Thyroid gland (tissue), 4 donors: ENCODE measurements at places on chromosomes 2 and 18. TPM values are rescaled to one million over a fixed set of nuclear protein-coding genes. Genes with fewer than 3 reads are reported as not detected.
A peak's percentile ranks its signal among the peaks of the same experiment; 100 is the strongest.

The LOXHD1 gene
- 0.11 TPM for total RNA-seq

The MYO5B gene
- 78.4 TPM for total RNA-seq

The MAPK4 gene
- total RNA-seq, result 10.9 TPM

The GKN2 gene
- total RNA-seq, result not detected

The RGPD4 gene
- total RNA-seq, result not detected

The BMP10 gene
- total RNA-seq, result not detected

- H3K27me3 ChIP-seq, result no peaks in the 10 kb centered on the region
- DNase-seq, result no peak
- H3K4me1 ChIP-seq, result no peaks in the 10 kb centered on the region
- H3K27ac ChIP-seq, result no peak overlapping the region
- no peak overlapping the region for H3K4me3 ChIP-seq
These were observed 41.6 kb downstream of the NPPC start for GRCh38 chr2:231884438-231885140.

DNA sequence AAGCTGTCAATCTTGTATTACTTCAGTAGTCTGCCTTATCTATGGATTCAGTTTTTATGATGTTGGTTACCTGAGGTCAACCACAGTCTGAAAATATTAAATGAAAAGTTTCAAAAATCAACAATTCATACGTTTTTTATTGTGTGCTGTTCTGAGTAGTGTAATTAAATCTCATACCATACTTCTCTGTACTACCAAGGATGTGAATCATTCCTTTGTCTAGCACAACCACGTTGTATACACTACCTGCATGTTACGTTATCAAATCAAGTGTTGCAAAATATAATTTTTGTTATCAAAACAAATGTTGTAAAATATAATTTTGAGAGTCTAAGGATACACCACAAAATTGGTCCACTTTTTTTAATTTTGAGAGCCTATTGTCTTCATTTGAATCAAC, 590.2 kb upstream of the SETBP1 start:
- H3K4me1 ChIP-seq, result peaks cover 3% of the 10 kb centered on the region
- H3K27me3 ChIP-seq, result no peaks in the 10 kb centered on the region
- H3K4me3 ChIP-seq, result no peak overlapping the region

- no peak overlapping the region for H3K4me3 ChIP-seq
- no peak for DNase-seq
- H3K4me1 ChIP-seq, result no peaks in the 10 kb centered on the region
- no peak overlapping the region for H3K27ac ChIP-seq
These were observed 15.5 kb downstream of the TBC1D8 start for GRCh38 chr2:101135412-101136296.

- no peaks in the 10 kb centered on the region for H3K27me3 ChIP-seq
- H3K27ac ChIP-seq, result no peak overlapping the region
- H3K36me3 ChIP-seq, result no peaks in the 10 kb centered on the region
- no peak for DNase-seq
- H3K4me3 ChIP-seq, result no peak overlapping the region
These were observed 37.8 kb downstream of the GPR155 start for GRCh38 chr2:174449033-174449432.

GRCh38 chr2:65228263-65228750, 676 bp downstream of the ACTR2 start:
- H3K36me3 ChIP-seq, result no peaks in the 10 kb centered on the region
- no peaks in the 10 kb centered on the region for H3K27me3 ChIP-seq
- peak overlapping the region; percentile 85 for H3K4me3 ChIP-seq

GRCh38 chr18:69567813-69568488, 167.3 kb downstream of the DOK6 start:
- H3K27me3 ChIP-seq, result no peaks in the 10 kb centered on the region
- DNase-seq, result no peak
- H3K36me3 ChIP-seq, result no peaks in the 10 kb centered on the region
- no peaks in the 10 kb centered on the region for H3K4me1 ChIP-seq

DNA sequence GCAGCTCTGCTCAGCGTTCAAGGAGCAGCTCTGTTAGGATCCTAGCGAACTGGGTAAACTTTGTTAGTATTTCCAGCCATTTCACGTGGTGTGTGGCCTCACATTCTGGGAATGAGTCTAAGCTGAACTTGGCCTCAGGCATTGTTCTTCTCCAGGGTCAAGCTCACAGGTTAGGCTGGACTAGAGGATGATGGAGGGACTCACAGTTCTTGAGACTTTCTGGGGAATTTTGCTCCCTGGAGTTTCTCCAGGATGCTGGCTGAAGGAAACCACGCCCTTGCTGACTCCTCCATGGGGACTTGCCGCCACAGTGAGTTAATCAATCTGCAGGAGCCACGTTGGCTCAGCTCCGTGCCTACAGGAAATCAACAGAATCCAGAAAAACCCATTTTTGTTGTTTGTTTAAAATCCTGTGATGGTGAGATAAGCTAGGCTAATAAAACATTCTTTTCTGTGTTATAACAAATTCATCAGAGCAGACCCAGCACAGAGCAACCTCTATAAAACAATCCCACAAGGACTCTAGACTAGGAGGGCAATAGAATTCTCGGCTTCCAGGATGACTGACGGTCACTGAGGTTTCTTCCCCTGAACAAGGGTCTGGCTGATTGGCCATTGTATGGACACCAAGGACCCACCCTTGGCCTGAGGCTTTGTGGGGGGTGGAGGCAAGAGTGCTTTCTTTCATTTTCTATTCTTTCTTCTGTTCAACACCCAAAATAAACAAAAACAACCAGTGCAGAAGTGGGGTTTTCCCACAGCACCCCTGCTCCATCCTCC, 12.6 kb downstream of the CNDP1 start:
- no peak for DNase-seq
- H3K4me3 ChIP-seq, result no peak overlapping the region
- H3K36me3 ChIP-seq, result no peaks in the 10 kb centered on the region
- peaks cover 4% of the 10 kb centered on the region for H3K4me1 ChIP-seq

DNA sequence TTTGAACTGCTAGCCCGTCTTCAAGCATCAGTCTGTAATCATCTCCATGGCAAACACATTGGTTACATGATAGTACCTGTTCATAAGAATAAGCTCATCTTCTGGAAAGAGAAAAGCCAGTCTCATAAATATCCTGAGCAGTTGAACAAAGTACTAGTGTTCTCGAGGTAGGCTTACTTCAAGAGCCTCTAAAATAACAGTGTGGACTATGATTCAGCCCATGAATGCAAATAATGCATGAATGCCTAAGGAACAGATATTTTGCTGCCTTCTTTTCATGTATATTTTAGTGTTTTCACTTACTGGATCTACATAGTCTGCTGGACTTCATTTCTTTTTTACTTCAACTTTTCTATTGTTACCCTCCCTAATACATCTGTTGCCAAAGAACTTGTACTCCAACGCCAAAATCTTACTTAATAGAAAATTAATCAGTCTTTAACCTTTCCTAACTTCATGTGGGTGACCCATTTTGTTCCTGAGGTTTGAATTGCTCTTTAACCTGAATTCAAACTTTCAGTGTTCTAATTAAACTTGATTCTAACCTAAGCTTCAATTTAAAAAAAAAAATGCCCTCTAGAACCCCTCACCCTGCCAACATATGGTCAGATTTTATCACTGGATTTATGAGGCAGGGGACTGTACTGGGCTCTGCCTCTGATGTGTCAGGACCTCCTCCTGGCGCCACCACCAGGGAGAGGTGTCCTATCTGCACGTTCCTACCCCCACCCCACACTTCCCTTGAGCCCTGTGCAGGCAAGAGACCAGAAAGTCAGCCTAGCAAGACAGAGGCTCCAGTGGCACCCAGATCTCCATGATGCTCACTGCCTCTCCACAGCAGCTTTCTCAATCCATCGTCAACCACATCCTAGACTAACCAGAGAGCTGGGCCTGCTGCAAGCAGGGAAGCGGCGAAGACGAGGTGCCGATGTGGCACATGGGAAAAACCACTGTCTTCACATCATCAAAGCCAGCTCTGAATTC, 264.7 kb upstream of the ID2 start:
- H3K4me3 ChIP-seq, result no peak overlapping the region
- H3K27ac ChIP-seq, result no peak overlapping the region
- no peak for DNase-seq
- peaks cover 16% of the 10 kb centered on the region for H3K4me1 ChIP-seq
- H3K27me3 ChIP-seq, result no peaks in the 10 kb centered on the region
- H3K36me3 ChIP-seq, result no peaks in the 10 kb centered on the region

DNA sequence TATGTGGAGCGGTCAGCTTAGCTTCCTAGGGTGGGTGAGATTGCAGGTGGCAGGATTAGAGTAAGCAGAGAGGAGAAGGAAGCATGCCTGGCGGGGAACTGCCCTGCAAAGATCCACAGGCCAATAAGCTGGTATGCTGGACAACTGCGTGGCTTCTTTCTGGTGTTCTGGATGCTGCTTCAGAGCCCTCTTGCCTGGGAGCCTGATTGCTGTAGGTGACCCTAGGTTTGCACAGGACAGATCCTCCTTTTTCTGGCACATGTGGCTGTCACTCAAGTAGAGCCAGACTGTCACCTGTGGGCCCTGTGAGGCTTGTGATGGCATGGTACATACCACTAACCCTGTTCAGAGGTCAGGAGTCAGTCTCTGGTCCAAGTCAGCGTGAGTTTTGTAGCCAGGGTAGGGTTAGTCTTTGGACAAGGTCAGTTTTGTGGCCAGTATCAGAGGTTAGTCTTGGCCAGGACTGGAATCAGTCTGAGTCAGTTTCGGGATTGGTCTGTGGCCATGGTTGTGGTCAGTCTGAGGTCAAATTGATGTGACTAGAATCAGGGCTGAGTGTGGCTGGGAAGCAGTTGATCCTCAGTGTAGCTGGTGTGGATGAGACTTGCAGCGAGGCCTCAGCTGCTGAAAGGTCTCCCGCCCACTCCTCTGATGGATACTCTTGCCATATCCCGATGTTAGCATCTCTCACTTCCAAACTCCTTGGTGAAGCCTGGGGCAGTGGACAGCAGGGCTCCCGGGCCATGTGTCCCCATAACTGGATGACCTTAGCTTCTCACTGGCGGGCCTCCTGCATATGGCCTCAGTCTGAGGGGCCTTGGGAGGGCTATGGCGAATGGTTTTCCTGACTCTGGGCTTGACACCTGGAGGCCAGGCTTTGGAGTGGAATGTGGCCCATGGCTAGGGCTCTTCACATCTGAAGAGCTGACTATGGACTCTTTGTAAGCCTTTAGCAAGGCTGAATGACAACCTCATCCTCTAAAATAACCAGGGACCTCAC, 260.5 kb downstream of the DYSF start:
- no peaks in the 10 kb centered on the region for H3K27me3 ChIP-seq

DNA sequence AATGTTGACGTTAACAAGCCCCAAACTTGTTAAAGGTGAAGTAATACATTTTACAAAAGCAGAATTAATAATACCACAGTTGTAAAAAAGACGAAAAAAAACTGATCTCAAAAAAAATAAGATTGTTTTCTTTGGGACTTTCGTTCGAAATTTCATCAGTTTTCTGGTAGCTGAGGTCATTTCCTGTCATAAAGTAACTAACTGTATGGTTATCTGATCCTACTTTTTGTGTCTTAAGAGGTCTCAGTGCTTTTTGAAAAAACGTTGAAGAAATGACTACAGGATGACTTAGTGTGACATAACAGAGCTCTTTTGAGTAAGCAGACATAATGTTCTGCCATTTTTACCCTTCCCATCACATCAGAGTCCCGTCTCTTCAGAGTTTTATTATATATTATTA, 79.3 kb downstream of the BIRC6 start:
- H3K27me3 ChIP-seq, result no peaks in the 10 kb centered on the region
- no peak overlapping the region for H3K27ac ChIP-seq
- H3K4me1 ChIP-seq, result no peaks in the 10 kb centered on the region
- H3K36me3 ChIP-seq, result peaks cover 14% of the 10 kb centered on the region

DNA sequence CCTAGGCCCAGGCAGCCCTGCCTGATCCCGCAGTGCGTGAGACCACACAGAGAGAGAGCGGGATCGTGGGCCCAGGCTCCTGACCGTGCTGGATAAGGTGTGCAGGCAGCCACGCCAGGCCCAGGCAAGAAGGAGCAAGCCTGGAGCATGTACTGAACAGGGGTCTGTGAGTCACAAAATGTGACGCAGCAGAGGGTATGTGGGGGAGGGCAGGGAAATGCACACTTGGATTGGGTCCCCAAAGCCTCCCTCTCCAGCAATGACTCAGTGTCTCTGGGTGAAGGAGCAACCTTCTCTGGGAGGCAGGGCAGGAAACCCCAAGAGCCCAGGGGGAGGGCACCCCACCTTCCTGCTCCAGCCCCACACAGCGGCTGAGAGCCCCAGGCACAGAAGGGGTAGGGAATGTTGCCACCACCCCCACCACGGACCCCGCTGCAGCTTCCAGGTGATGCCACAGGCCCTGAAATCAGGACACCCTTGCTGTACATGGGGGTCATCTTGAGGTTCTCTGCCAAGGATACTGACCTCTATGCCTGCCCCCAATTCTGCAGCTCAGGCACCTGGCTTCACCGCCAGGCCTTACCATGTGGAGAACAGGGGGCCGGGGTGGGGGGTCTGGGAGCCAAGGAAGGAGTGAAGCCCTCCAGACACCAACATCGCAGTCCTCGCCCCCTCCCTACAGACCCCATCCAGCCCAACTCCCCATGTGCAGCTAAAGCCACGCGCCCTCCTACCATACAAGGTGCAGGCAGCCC, 1.3 kb upstream of the GPC1 start:
- peak overlapping the region; percentile 74 for H3K27ac ChIP-seq
- H3K4me1 ChIP-seq, result peaks cover 18% of the 10 kb centered on the region
- H3K27me3 ChIP-seq, result no peaks in the 10 kb centered on the region
- no peaks in the 10 kb centered on the region for H3K36me3 ChIP-seq
- DNase-seq, result no peak

GRCh38 chr2:65388051-65388531, 44.3 kb downstream of the SPRED2 start:
- H3K4me1 ChIP-seq, result peaks cover 38% of the 10 kb centered on the region
- no peak for DNase-seq
- H3K27ac ChIP-seq, result no peak overlapping the region
- no peaks in the 10 kb centered on the region for H3K36me3 ChIP-seq

GRCh38 chr18:57434536-57435494, at the start of gene ONECUT2:
Gene ONECUT2 (plus strand): TSS chr18:57435374. CDS start chr18:57435717, 343 bp downstream.
- peak; percentile 94 for DNase-seq
- H3K4me3 ChIP-seq, result peak within 1 kb of the TSS; percentile 34
- H3K4me1 ChIP-seq, result peaks cover 33% of the 10 kb centered on the region
- H3K27me3 ChIP-seq, result peaks cover 60% of the 10 kb centered on the region
- no peak within 1 kb of the TSS for H3K27ac ChIP-seq
- no peaks in the 10 kb centered on the region for H3K36me3 ChIP-seq

GRCh38 chr2:232139171-232139594, 177.7 kb downstream of the DIS3L2 start:
- DNase-seq, result no peak
- no peaks in the 10 kb centered on the region for H3K4me1 ChIP-seq
- H3K27me3 ChIP-seq, result no peaks in the 10 kb centered on the region
- H3K27ac ChIP-seq, result no peak overlapping the region

DNA sequence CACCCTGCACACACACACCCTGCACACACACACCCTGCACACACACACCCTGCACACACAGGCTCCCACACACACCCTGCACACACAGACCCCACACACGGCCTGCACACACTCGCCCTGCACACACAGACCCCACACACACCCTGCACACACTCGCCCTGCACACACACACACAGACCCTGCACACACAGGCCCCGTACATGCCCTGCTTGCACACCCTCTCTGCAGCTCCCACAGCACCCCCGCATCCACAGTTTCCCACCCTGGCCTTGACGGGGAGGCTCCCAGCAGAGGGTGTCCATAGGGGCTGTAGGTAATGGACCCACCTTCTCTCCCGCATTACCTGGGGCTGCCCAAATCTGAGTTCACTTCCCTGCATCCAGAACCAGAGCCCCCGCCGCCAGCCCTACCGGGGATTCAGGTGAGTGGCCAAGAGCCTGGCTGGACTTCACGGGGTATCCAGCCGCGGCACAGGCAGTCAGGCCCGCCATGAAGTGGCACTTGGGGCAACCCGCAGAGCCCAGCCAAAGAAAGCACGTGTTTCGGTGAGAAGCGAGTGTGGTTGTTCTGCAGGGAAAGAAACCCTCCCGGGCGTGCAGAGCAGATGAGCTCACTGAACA, 88.6 kb upstream of the GPC1 start:
- H3K36me3 ChIP-seq, result no peaks in the 10 kb centered on the region
- peak; percentile 96 for DNase-seq
- H3K27me3 ChIP-seq, result no peaks in the 10 kb centered on the region
- H3K4me1 ChIP-seq, result peaks cover 25% of the 10 kb centered on the region
- H3K27ac ChIP-seq, result no peak overlapping the region
